ENCODE measurements at places on chromosomes 2 and 18.

- no peak for DNase-seq
These were observed 66.2 kb downstream of the STAT1 start for GRCh38 chr2:190947711-190948251.

GRCh38 chr2:231425811-231426703, 30.5 kb downstream of the B3GNT7 start:
- DNase-seq, result no peak

GRCh38 chr2:217091531-217091930, 231.7 kb upstream of the TNP1 start:
- DNase-seq, result no peak

DNA sequence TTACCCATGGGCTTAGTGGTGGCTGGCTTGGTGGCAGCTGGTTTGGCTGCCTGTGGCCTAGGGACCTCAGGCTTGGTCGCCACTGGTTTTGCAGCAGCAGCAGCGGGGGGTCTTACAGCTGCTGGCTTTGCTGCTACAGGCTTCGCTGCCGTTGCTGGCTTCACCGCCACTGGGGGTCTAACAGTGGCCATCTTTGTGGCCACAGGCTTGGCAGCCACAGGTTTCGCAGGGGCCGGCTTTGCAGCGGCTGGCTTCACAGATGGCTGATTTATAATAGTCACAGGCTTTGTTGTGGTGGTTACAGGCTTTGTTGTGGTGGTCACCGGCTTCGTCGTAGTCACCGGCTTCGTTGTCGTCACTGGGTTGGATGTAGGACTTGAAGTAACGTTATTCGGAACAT, 77.8 kb downstream of the COL6A3 start:
- DNase-seq, result no peak

- no peak for DNase-seq
These were observed 69.3 kb downstream of the TTC27 start for GRCh38 chr2:32697156-32697555.
